M059J (cell line): ENCODE measurements at places on chromosomes 13 and 19.

DNA sequence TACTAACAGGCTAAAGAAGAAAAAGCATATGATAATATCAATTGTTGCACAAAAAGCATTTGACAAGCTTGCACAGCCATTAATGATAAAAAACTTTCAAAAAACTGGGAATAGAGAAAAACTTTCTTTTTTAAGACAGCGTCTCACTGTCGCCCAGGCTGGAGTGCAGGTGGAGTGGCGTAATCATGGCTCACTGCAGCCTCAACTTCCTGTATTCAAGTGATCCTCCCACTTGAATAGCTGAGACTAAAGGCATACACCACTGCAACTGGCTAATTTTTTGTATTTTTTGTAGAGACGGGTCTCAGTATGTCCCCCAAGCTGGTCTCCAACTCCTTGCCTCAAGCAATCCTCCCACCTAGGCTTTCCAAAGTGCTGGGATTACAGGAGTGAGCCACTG lies 382.8 kb downstream of the TSHZ3 start:
- no peak for DNase-seq

GRCh38 chr19:5356428-5356827 lies 15.8 kb upstream of the PTPRS start:
- DNase-seq: no peak

GRCh38 chr13:104953588-104953987 lies 1581.9 kb downstream of the EFNB2 start:
- no peak for DNase-seq

- DNase-seq: peak; percentile 88
These were observed 80.5 kb upstream of the MBNL2 start for GRCh38 chr13:97141564-97142005.

- DNase-seq: no peak
These were observed 17.3 kb downstream of the DHRS12 start for GRCh38 chr13:51786425-51787265.

DNA sequence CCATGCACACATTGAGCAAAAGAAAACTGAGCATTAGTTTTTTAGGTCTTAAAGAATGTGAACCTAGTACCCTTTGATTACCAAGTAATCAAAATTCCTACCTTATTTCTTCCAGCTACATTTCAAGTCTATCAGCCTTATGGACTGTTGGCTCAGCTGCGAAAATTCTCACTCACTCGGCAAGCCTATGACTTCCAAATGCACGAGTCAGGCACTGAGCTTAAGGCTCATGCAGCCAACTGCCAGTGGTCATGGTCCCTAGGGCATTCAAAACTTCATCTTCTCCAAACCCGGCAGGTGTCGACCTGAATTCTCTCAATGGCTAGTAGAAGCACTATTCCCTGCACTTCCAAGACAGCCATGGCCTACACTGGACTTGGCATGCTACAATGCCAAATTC lies 41.2 kb downstream of the RUBCNL start:
- DNase-seq: no peak

DNA sequence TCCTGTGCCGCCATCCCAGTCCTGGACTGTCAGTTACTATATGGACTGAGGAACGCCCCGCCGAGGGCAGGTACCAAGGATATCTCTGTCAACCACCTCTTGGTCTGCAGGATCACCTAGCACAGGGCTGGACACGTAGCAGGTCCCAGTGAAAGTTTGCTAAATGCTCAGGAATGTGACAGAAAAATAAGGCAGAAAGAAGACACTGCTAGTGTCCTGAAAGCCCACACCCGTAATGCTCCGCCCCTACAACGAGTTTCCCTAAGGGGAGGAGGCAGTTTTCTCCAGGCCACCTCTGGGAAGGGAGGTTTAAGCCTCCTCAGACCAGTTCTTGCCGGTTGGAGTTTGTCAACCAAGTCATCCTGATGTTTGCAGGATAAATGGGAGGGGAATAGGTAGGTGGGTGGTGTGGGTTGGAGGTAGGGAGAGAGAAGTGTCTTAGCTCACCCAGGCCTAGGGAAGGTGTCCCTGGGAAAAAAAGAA lies 1.7 kb upstream of the SERTAD3 start:
- peak; percentile 33 for DNase-seq

- DNase-seq: no peak
These were observed 25.9 kb downstream of the ZSWIM9 start for GRCh38 chr19:48196321-48196763.
